Kasumi-1 (cell line): ENCODE measurements at places on chromosomes 6 and 20.

DNA sequence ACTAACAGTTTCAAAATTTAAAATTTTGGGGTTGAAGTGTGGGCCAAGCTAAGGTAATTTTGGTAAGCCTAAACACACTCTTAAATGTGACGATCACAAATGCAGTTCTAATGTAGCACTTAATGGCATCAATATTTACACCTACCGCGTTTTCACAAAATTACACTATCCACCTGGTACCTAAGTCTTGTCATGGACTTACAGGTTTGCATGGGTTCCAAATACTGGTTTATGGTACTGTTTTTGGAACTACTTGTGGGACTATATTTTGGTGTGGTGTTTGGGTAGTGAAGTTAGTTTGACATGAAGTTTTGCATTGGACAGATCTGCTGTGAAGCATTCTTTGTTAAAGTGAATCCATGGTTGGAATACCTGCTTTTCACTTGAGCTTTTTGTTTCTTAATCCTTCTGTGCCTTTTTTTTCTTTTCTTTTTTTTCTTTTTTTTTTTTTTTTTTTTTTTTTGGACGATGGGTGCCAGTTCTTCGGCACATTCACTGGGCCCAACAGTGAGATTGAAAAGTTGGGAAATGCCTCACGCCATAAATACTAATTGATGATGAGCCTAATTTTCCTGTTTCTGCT, 6.5 kb downstream of the SRSF3 start:
- no peak for DNase-seq

- no peak for DNase-seq
Observed at GRCh38 chr20:21622097-21622857, 83.2 kb upstream of the PAX1 start.

- DNase-seq, result no peak
Observed at GRCh38 chr6:10723567-10723881, 654 bp downstream of the TMEM14C start.

DNA sequence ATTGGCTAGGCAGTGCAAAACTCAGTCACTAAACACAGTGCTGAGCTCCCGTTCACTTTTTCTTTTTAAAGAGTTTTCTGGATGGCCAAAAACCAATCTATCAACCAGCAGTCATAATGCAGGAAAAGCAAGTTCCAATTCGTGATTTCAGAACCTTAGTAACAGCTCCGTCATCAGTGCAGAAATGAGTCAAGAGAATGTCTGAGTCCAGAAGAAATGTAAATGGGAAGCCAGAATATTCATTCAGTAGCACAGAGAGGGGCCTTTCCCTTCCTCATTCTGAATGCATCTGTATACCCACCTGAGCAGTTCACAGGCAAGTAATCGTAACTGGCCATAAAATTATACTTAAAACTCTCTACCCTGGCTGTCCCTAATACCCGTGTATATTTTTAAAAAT, 20.4 kb downstream of the HUS1B start:
- DNase-seq, result no peak

DNA sequence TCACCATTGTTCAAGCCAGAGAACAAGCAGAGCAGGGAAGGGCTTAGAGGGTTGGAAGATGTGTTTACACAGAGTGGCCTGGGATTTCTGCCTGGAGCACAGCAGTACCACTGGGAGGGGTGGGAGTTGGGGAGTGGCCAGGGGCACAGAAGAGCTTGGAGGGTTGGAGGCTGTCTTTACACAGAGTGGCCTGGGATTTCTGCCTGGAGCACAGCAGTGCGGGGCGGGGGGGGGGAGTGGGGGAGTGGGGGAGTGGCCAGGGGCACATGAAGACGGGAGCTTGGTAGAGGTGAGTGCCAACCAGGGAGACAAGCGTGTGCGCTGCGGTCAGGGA, 50.9 kb downstream of the WDR27 start:
- no peak for DNase-seq

GRCh38 chr6:109912118-109912517, 66.0 kb upstream of the GPR6 start:
- no peak for DNase-seq

DNA sequence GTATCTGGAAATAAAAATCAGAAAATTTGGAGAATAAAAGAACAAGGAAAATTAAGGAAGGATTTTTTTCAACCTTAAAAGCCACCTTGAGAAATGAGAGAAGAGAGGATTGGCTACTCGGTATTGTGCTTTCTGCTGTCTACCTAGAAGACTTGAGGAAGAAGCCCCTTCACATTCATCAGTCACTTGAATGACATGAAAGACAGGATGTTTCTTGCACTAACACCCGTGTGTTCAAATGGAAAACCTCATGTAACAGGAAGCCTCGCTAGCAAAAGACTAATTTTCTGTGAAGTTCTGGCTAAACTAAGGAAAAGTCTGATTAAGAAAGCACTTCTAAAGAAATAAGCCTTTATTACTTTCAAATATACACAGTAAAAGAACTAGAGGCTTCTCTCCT, 69.9 kb downstream of the OLIG3 start:
- DNase-seq, result no peak

DNA sequence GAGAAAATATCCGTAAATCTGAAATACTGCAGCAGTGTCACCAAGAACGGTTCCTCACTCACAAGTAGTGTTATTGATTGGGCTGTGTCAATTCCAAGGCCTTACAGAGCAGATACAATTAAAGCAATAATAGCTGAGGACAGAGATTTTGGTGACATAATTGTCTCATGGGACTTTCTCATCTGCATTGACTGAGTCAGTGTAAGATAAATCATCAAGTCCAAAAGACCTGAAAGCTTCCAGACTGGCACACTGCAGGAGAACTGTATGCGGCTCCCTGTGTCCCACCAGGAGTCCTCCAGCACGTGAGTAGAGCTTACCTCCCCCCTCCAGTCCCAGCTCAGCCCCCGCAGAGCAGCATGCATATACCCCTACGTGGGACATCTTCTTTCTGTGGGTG, 655.2 kb upstream of the ARID1B start:
- DNase-seq, result no peak

DNA sequence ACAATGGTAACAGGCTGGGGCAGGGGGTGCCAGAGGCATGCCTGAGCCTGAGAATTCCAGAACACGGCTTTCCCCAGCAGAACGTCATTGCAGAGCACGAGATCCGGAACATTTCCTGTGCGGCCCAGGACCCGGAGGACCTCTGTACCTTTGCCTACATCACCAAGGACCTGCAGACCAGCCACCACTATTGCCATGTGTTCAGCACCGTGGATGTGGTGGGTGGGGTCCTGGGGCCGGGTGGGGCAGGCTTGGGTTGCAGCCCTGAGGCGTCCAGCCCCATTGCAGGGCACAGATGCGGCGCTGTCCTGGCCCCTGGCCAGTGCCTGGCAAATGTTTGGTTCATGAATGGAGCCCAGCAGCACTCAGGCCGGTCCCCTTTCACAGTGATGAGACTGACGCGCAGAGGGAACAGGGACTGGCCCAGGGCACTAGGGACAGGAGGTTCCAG, 57.1 kb downstream of the TCP11 start:
- DNase-seq, result no peak

DNA sequence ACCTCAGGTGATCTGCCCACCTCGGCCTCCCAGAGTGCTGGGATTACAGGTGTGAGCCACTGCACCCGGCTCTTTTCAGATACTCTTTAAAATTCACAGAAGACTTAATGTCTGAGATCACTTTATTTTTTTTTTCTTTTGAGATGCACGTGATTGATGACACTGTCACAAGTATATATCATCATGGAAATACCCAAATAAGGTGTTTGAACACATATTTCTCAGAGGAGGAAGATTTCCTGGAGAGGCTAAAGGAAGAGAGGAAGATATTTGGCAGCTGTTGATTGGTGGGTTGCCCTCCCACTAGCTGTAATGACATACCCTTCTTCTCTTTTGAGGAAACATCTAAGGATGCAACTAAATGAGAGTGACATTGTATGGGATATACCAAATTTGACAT, 225.9 kb upstream of the CITED2 start:
- no peak for DNase-seq

- peak; percentile 40 for DNase-seq
Observed at GRCh38 chr6:136317021-136317694, 27.5 kb upstream of the BCLAF1 start.

GRCh38 chr6:1335367-1336037, 23.6 kb downstream of the FOXQ1 start:
- DNase-seq, result no peak

- no peak for DNase-seq
Observed at GRCh38 chr6:160160450-160160849, 38.8 kb downstream of the SLC22A1 start.

DNA sequence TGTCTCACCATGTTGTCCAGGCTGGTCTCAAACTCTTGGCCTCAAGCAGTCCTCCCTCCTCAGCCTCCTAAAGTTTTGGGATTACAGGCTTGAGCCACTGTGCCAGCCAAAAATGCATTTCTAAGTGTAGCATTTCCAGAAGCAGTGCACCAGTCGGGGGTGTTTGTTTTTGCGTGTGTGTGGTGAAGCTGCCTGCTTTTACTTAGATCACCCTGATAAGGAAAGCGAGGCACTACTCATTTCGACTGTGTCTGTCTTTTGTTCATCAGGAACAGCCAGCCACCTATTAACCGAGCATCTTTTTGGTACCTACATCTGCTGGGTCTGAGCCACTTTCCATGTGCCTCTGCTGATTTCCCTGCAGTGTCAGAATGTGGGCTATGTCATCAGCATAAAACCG, 18.7 kb downstream of the SIRT5 start:
- no peak for DNase-seq

DNA sequence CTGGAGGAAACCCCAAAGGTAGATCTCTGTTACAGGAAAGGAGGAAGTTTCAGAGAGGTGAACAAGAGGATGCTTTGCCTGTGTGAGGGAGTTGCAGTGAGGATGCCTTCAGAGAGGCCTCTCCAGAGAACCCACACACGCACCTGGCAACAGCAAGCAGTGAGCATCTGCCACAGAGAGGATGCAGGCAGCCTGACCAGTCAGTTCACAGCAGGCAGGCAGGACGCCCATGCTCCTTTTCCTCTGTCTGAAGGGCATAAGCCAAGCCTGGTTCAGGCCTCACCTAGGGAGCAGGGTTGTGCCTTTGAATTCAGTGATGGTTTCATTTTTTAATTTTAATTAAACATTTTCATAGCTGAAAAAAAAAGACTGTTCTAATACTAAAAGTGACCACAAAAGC, 346.0 kb upstream of the MARCKS start:
- DNase-seq, result no peak

DNA sequence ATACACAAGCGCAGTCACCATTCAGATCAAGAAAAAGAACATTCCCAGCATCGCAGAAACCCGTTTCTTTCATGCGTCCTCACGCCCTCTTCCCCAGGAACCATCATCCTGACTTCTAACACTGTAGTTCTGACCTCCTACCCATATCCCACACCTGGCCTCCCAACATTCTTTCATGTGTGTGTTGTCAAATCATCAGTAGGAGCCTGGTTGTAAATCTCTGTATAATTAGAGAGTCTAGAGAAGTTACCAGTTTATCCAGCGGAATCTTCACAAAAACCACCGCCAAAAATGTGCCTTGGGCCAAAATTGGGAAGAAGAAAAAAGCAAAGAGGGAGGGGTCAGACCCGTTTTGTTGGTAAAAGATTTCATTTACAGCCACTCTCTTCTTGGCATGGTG, 91.6 kb downstream of the RTN4IP1 start:
- DNase-seq, result no peak

- no peak for DNase-seq
Observed at GRCh38 chr6:52526634-52527033, 50.2 kb downstream of the TRAM2 start.

DNA sequence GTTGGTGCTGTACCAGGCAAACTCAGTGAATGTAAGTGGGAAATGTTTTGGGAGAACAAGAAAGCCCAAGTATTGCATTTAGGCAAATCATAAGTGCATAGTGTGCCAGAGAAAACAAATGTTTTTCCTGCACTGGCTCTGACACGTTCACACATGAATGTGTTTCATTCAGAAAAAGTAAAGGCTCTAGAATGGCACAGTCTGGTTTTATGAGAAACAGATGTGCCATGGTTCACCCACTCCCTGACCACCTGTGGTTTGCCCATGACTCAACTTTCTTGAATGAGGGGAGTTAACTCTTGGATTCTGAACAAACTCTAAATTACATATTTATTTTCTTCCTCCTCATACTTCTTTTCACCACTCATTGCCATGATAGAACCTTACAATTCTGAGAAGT, 126.9 kb downstream of the KCNQ5 start:
- no peak for DNase-seq

DNA sequence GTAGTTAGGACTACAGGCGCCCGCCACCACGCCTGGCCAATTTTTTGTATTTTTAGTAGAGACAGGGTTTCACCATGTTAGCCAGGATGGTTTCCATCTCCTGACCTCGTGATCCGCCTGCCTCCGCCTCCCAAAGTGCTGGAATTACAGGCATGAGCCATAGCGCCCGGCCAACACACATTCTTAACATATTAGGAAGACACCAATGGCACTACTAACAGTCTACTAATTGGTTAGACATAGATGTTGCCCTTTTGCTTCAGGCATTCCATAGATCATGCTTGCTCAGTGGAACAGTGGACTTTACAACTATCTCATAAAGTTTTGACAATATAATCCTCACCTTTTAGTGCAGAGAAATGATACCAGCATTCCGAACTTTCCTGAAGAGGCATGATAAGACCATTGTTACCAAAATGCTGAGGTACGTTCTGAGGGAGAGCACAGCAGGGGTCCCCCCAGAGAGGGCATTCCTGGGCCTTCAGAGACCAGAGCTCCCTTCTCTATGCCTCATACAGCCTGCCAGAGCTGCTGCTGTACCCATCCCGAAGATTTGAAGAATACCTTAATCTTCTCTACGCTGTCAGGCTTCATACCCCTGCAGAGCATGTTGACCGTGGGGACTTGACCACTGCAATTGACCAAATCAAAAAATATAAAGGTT, 89.4 kb downstream of the ECT2L start:
- DNase-seq, result no peak

DNA sequence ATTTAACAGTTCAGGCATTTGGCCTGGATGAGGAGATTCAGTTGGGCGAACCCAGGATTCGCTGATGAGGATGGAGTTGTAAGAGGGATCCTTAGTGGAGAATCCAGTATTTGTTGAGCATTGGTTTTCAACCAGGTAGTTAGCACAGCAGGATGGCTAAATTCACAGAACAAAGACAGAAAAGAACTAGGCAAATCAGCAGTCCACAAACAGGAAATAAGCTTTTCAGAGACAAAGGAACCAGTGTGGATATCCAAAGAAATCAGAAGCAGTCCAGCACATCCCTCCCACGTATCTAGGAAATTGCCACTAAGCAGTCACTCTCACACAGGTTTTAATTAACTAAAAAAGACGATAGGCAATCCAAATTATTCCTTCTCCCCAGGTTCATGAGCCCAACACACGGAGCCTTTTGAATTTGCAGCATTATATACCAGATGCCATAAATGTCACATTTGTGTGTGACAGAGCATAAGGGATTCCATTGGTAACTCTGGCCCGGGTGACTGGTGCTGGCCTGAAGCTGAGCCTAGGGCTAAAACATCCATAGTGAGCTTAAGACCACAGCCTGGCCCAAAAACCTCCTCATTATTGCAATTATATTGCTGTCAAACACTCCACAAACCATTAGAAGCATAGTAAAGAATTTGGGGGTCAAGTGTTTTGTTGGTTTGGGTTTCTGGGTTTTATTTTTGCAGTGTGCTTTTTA, 131.5 kb downstream of the SOBP start:
- no peak for DNase-seq

GRCh38 chr6:89386917-89387491, 25.1 kb downstream of the RRAGD start:
- DNase-seq, result no peak

- DNase-seq, result peak; percentile 38
Observed at GRCh38 chr6:13116155-13116554, 212.2 kb downstream of the TBC1D7 start.

GRCh38 chr6:25053875-25054371, 118.2 kb upstream of the RIPOR2 start:
- peak; percentile 33 for DNase-seq
